ENCODE measurements at places on chromosomes 5 and 9.

DNA sequence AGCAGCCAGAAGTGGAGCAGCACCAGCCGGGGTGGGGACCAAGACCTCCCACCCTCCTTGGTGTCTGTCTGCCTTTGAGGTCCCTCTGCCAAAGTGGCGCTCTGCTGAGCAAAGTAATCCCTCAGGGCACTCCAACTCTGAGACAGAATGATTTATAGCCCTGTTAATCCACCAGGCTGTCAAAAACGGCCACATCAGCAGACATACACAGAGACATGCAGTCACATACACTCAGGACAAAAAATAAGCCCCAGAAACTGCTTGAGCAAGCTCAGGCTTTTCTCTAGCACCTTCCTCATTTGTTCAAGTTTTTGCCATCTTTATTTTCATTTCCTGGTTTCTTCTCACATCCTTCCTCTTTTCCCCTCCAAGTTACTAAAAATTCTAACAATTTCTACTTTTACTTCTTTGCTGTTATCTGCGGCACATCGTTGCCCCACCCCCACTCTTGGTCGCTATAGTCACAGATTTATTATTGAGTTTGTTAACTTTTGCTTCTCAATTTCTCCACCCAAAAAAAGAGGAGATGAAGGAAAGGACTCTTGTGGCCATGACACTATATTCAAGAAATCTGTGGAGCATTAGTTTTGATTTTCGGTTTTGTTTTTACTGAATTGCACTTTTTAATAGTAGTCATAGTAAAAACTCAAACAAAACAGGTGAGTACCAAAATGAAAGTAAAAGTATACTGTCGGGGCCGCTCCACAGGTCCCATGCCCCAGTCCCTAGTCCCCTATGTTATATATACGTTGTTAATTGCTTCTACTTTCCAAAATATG is 17.4 kb upstream of the ADRB2 start:
- DNase-seq = no peak

GRCh38 chr5:36632363-36632664 is 25.9 kb downstream of the SLC1A3 start:
- DNase-seq = no peak

- no peak for DNase-seq
These were observed 535 bp downstream of the DOLPP1 start for GRCh38 chr9:129081388-129081904.

- DNase-seq = no peak
These were observed 56.1 kb downstream of the KIAA1958 start for GRCh38 chr9:112542593-112543292.

DNA sequence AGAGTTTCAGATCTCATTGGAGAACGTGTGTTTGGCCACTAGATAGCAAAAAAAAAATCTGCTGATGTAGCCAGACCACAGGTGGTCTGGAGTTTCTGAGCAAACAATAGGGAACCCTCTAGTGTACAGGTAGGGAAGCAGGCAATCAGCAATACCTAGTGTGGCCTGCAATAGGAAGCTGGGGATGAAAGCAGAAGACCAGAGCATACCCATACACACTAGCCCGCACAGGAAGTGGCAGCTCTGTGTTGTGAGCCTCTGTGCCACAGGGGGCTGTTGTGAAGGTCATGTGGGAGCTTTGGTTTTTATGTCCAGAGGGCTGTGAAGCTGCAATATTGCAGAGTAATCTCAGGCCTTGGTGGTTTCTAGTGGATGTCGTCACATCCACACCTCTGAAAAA is 81.2 kb downstream of the MTAP start:
- no peak for DNase-seq

DNA sequence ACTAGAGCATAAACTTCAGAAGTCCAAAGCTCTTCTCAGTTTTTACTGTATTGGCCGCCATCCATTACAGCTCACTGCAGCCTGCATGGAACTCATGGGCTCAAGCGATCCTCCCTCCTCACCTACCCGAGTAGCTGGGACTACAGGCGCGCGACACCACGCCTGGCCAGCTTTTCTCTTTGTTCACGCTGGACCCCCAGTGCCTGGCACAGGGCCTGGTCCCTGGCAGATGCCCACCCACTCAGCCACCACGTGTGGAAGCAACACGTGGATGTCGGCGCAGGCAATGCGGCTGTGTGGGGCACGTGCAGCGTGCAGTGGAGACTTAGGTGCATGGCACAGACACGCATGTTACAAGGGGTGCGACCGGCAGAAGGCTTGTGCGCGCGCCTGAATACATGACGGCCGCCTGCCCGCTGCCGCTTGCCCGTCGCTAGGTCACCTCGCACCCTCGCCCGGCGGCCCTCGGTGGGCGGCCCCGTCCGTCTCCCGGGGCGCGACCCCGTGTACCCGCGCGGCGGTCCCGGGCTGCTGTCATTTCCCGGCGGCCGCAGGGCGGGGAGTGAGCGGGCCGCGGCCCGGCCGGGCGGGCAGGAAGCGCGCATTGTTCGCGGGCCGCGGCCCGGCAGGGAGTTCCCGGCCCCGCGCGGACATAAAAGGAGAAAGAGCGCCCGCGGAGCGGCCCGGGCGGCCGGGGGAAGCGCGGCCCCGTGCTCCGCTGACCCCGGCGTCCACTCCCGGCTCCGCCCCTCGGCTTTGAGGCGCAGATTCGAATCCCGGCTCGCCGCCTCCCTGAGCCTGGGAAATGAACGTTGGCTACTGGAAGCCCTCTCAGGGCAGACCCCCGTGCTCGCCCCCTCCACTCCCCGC is 24.1 kb upstream of the PTGS1 start:
- peak; percentile 54 for DNase-seq

DNA sequence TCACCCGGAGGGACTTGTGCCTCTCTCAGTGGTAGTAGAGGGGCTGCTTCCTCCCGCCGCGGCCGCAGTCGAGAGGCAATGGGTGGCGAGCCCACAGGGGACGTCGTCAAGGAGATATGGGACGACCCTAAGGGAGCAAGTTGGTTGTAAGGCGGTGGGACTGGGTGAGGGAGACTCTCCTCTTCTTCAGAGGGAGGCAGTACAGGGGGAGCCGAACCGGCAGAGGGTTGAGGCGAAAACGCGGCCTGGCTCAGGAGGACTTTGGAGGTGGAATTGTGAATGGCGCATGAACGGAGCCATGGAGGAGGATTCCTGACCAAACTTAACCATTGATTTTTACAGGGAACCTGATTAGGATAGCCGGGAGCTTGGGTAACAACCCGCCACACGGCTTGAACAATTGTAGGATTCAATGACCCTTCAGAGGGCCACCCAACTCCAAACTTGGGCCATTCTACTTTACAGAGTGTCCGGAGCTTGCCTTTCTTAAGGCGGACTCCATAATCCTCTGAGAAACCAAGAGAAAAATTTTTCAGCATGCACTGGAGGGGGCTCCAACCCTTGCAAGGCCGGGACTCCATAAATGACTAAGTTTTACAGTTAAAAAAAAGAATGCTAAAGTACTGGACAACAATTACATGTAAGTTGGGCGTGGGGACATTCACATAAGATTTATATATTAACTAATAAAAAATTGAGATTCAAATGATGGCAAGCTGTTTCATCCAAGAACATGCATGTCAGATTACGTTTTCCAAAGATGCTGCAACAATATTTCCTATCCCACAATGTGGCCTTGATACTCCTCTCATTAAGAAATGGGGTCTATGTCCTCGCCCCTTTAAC is 19.4 kb upstream of the RHOBTB3 start:
- no peak for DNase-seq

GRCh38 chr5:7667216-7667767 is 183.6 kb downstream of the CFAP90 start:
- DNase-seq = no peak

DNA sequence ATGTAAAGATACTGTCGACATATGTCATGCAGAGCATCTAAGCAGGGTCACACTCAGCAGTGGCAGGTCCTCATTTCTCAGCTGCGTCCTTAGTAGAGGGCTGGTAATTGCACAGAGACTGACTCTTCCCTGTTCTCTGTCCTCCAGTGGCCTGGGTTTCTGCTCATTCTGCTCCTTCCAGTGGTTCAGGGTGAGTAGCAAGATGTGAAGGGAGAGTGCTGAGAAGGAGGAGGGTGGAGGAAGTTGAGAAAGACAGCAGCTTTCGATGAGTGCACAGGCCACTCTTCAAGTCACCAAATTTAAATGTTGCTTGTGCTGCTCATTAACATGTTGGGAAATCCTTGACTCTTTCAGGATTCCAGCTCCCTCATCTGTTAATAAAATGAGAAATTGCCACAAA is 203.9 kb downstream of the FBXL7 start:
- no peak for DNase-seq

- no peak for DNase-seq
These were observed 36.6 kb downstream of the FAM240B start for GRCh38 chr9:38683336-38683735.
